ENCODE measurements at places on chromosomes 5 and 9. TPM values are rescaled to one million over a fixed set of nuclear protein-coding genes. Genes with fewer than 3 reads are reported as not detected.

The GM2A gene
- total RNA-seq = 60.0 TPM

The OLFML2A gene
- total RNA-seq = 18.5 TPM

The LHX3 gene
- not detected for total RNA-seq

The MCIDAS gene
- total RNA-seq = not detected

The PCDHB8 gene
- 2.6 TPM for total RNA-seq

The MSX2 gene
- total RNA-seq = 7.1 TPM

The ERP44 gene
- 16.6 TPM for total RNA-seq

The PCDHGB5 gene
- 24.5 TPM for total RNA-seq

The CCL27 gene
- not detected for total RNA-seq

The MEIKIN gene
- 5.6 TPM for total RNA-seq

The GCNT4 gene
- total RNA-seq = 1.4 TPM

The CNTNAP3 gene
- total RNA-seq = 8.2 TPM

The BTNL3 gene
- 1.6 TPM for total RNA-seq

The LECT2 gene
- total RNA-seq = not detected

The IRX1 gene
- 0.87 TPM for total RNA-seq

The CCNO gene
- 5.6 TPM for total RNA-seq

The CCL28 gene
- total RNA-seq = 4.4 TPM

The TRPM6 gene
- total RNA-seq = 0.36 TPM

The RAB3C gene
- 0.45 TPM for total RNA-seq

The NFIL3 gene
- 28.7 TPM for total RNA-seq

The CRHBP gene
- total RNA-seq = 5.0 TPM

The SRD5A1 gene
- total RNA-seq = 9.4 TPM

The RGS7BP gene
- total RNA-seq = 7.3 TPM

The WDR38 gene
- total RNA-seq = not detected

The G3BP1 gene
- 119 TPM for total RNA-seq

The DRD1 gene
- 0.77 TPM for total RNA-seq

The FAM151B gene
- 3.2 TPM for total RNA-seq

The ZDHHC11 gene
- 9.8 TPM for total RNA-seq

All from prostate gland (tissue), 2 donors.